GM04503 (cell line): ENCODE measurements at places on chromosomes 5 and 9.
A peak's percentile ranks its signal among the peaks of the same experiment; 100 is the strongest.

- no peak for DNase-seq
These were observed 117.9 kb downstream of the NXNL2 start for GRCh38 chr9:88652876-88653275.

GRCh38 chr9:17863213-17863883, 284.5 kb downstream of the SH3GL2 start:
- DNase-seq: no peak

DNA sequence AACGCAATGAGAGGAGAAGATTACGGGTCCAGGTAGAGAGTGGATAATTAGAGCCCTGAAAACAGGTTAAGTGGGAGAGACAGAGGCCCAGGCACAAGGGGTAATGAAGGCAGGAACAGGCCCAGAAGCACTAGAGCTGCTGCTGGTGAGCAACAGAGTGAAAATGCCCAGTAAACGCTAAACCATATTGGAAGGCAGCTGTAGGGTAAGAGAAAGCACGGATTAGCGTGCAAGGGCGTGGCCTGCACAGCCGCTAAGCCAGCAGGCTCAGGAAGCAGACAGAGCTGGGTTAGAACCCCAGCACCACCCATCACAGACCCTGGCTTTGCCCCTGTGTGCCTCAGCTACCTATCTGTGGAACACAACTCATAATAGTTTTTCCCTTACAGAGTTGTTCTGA, 93.2 kb downstream of the PAX5 start:
- no peak for DNase-seq

DNA sequence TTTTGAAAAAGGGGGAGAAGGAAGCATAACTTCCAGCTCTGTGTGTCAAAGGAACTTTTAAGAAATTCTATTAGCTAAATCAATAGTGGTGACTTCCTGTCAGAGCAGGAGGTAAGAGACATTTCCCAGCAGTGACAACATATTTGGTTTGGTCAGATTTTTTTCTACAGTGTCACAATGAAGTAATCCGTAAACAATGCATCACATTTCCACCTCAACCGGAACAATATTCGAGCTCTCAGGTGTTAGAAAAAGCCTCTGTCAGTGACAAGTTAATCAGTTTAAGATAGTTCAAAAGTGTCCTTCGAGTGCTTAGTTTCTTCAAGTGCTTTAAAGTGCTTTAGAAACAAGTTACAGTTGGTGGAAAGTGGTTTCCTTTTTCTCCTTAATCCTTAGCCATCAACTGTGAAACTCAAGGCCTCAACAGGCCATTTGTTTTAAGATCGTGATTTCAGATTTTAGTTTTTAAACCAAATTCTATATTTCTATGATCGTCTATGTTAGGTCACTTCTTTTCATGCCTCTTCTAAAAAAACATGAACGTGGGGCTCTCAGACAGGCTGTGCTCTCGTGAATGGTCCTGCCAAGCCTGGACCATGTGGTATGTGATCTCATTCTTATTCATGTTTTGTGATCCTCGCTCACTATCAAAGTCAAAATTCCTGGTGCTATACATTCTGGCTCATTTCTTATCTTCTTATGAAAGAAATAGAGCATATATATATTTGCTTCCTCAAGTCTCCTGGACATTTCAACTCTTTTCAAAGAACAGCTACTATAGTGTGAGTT, 181.9 kb upstream of the HMHB1 start:
- no peak for DNase-seq

DNA sequence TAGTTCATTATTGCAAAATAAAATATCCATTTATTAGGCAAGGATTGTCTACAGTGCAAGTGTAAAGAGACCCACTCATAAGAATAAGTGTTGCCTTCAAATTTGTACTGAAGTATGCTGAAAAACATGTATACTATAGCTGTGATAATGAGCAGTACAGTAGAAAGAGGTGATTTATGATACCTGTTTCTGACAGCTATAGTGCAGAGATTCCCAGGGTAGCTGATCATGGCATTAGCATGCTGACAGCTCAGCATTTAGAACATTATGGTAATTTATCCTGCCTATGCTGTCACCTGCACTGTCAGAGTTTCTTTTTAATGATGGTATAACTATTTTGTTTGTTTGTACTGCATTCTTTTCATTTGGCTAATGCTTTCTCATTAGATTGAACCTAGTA, 177.6 kb upstream of the TLX3 start:
- DNase-seq: no peak

DNA sequence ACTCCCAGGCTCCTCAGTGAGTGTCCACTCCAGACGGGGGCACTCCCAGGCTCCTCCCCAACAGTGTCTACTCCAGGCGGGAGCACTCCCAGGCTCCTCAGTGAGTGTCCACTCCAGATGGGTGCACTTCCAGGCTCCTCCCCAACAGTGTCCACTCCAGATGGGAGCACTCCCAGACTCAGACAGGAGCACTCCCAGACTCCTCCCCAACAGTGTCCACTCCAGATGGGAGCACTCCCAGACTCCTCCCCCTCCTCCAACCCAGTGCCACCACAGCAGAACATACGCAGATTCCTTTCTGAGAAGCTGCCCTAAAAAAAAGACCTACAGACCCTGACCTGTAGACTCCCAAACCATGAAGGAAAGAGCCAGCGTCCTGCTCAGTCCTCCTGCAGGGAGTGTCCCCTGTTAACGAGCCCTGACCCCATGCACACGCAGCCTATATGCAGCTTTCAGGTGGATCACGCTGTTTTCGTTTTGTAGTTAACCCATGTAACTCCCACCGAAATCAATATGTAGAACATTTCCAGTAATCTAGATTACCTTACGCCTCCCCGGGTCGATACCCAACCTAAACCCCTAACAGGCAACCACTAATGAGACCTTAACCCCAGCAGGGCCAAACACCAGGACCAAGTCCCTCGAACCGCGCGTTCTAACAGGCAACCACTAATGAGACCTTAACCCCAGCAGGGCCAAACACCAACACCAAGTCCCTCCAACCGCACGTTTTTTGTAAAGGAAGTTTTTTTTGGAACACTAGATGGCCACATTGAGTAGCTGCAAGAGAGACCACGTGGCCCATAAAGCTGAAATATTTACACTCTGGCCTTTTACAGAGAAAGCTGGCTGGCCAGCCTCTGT, 15.7 kb downstream of the PNPLA7 start:
- DNase-seq: peak; percentile 20
